GM13977 (cell line): ENCODE measurements at places on chromosomes 6 and 20.

GRCh38 chr6:571892-572291 lies 85.0 kb downstream of the HUS1B start:
- no peak for DNase-seq

GRCh38 chr6:4848382-4849068 lies 72.3 kb downstream of the CDYL start:
- DNase-seq, result no peak

DNA sequence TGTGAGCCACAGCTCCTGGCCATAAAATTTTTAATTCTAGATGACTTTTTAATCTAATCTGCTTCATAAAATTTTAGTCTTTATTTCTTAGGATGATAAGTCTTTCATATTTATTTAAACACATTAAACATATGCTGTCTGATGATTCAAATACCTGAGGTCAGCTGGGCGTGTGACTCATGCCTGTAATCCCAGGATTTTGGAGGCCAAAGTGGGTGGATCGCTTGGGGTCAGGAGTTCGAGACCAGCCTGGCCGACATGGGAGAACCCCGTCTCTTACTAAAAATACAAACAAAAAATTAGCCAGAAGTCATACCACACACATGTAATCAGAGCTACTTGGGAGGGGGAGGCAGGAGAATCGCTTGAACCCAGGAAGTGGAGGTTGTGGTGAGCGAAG lies 53.1 kb downstream of the RBM24 start:
- DNase-seq, result no peak

DNA sequence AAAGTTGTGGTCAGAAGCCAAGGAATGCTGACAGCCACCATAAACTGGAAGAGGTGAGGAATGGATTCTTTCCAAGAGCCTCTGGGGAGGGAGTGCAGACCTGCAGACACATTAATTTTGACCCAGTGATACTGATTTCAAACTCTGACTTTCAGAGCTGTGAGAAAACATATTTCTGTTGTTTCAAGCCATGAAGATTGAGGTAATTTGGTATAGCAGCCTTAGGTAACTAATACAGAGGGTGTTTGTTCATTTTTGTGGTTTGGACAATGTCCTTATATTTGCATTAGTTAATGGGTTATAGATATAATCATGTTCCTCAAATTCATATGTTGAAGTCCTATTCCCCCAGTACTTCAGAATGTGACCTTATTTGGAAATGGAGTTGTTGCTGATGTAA lies 85.4 kb upstream of the GTSF1L start:
- DNase-seq, result no peak

- no peak for DNase-seq
Observed at GRCh38 chr6:74597840-74598239, 608.0 kb downstream of the COL12A1 start.
